Activated gamma-delta T cell treated with Interleukin-2 at 50 U/mL for 16 hours (primary cell): ENCODE measurements at places on chromosomes 16 and 17.

DNA sequence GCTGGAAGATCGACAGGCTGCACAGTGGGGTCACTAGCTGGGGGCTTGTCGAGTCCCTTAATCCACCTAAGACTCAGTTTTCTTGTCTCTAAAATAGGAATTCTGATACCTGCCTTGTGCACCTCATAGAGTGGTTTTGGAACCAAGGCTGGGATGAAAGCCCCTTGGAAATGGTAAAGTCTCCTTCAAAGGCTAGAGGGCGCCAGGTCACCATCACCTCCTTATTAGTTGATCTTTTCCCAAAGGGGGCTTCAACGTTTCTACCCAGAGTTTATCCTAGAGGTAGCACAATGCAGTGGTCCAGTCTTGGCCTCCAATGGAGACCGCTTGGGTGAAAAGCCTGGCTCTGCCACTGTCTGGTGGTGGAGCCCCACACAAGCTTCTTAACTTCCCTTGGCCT, 158.2 kb downstream of the AIPL1 start:
- no peak for DNase-seq

DNA sequence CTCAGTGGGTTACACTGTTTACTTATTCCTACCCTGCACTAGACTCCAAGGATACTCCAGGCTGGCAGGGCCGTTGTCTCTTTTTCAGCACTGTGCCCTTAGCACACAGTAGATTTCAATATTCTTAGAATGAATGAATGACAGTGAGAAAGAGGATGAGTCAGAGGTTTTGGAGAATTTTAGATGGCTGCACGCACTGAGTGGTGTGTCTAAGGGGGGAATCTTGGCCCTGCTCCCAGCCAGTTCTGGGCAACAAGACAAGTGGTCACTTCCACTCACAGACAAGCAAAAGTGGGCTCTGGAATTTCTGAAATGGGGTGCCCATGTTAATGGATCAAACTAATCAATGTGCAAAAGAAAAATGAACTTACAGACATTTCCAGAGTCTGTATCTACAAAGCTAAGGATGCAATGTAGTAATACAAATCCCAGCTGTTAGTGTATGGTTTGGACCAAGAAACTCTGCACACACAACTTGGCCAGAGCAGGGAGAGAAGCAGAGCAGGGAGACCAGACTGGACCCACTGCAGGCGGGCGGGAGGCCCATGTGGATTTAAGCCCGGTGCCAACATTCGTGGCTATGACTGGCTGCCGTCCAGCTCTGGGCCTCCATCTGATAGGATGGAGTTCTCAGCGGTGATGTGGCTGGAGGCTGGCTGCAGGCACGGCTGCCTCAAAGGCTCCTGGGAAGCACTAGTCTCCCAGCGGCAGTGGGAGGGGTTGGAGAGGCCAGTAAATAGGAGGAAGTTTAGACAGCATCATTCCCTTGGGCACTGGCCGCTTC, 95.6 kb upstream of the CDYL2 start:
- no peak for DNase-seq

DNA sequence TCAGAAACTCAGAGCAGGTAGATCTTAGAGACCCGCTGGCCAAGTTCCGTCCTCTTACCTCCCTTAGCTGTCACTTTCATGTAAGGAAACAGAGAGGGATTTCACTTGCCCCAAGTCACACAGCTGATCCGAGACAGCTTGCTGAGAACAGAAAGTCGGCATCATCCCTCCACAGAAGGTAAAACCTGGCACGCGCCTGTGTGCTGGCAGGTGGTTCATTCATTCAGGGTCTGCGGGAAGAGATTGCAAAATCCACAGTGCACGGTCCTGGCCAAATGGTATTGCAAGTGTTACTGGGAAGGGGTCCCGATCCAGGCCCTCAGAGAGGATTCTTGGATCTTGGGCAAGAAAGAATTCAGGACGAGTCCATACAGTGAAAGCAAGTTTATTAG, 139.4 kb upstream of the RPH3AL start:
- DNase-seq: no peak

- no peak for DNase-seq
Measured at GRCh38 chr16:51549836-51550235, 398.8 kb upstream of the SALL1 start.

- no peak for DNase-seq
Measured at GRCh38 chr17:57732062-57732461, 13.0 kb downstream of the CCDC182 start.

DNA sequence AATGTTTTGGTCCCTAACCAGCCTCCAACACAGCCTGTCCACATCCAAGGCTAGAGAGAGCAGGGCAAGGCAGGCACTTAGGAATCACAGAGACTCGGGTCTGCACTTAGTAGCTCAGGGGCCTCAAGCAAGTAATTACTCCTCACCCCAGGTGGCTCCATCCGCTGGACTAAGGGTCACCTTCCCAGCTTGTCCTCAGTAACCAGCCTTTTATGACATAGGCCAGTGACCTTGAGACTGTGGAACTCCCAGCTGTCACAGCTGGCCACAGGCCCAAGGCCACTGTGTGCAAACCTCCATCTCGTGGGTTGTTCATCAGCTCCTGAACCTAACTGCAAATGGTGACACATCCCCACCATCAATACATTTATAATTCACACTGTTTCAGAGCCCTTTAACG, 68.6 kb downstream of the CDYL2 start:
- DNase-seq: no peak

DNA sequence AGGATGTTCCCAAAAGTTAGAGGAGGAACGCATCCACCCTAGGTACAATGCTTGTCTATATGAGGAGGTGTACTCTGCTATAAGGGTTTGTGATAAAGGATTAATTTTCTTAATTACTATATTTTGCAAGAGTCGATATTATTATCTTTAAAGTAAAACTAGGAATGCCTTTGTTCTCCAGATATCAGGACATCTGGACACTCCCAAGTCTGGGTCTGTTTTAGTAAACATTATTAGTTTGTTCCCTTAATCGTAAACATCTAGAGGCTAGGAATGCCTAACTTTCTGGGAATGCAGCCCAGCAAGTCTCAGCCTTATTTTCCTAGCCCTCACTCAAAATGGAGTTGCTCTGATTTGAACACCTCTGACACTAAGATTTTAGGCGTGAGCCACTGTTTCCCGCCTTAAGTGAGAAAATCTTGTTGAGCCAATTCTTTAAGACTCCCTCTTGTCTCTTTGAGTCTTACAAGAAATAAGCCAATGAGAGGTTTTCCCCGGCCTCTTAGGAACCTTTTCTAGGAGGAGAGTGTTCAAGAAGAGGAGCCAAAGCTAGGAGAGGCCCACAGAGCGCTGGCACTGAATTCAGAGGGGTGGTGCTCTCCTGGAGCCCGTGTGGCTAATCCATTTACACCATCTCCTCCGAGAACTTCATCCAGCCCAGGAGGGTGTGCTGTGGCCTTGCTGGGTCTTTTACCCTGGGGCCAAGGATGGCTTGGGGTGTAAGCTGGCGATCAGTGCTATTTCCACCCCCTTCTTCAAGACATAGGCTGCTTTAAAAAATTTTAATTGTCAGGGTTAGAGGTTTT, 40.9 kb downstream of the SMARCE1 start:
- DNase-seq: no peak

- no peak for DNase-seq
Measured at GRCh38 chr16:68662035-68662434, 16.9 kb downstream of the CDH3 start.

GRCh38 chr17:66240630-66241029, 11.4 kb upstream of the APOH start:
- DNase-seq: no peak

GRCh38 chr17:15918661-15919259, 26.2 kb upstream of the ADORA2B start:
- DNase-seq: no peak

DNA sequence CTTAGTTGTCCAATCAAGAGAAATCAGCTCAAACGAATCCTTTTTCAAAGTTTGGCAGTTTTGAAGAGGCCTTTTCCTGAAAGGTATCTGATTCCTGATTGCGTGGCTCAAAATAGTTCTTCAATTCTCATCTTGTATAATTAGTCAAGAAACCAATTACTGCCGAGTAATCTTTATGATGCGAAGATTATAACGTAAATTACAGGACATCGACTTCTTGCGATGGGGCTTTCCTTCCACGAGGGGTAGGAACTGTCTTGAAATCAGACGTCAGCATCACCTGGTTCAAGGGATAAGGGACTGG, 644 bp upstream of the ARL2BP start:
- no peak for DNase-seq

- no peak for DNase-seq
Measured at GRCh38 chr16:10921536-10922327, 20.5 kb downstream of the DEXI start.

DNA sequence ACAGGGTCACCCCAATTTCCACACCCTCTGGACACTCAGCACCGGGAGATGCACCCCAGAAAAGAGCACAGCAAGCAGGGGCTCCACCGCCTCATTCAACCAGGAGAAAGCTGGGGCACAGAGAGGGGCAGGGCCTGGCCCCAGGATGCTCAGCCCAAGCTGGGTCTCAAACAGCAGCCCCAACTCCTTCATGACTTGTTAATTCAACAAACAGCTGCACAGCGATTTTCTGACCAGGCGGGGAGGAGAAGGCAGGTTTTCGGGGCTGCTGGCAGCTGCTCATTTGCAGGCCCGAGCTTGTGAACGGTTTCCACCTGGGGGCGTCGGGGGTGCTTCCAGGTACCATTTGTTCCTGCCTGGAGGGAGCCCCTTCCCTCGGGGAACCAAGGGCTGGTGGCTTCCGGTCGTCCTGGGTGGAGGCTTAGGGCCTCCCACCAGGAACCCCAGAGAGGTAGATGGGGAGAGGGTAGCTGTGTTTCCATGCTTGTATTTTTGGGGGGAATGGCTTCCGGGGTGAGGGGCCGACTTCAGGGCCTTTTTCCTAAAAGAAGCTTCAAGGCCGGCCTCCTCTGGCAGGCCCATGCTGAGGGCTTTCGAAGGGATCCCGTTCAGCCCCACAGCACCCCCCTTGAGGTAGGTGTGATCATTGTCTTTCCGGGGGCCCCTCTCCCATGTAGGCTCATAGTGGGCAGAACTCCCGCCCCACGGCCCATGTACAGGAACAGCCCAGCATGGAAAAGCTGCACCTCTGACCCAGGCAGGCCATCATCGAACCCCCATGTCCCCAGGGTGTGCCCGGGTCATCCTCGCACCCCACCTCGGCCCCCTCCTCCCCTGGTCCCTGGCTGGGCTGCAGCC, 191.6 kb upstream of the GSE1 start:
- no peak for DNase-seq

- DNase-seq: no peak
Measured at GRCh38 chr16:11386791-11387546, 41.7 kb downstream of the RMI2 start.

DNA sequence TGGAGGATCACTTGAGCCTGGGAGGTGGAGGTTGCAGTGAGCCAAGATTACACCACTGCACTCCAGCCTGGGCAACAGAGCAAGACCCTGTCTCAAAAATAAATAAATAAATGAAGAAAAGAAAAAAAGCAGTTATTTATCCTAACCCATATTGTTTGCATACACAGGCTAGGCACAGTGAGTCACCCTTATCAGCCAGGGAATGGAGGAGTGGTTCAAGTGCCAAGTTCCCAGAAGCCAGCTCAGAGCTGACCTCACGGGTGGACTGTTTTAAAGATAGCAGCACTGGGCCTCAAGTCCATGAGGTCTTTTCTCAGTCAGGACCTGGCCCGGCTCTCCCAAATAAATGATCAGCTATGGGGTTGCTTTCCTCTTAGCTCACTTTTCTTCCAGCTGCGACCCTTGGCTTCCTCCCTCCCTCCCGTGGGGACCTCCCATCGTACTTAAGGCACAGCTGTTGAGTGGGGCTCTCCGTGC, 22.6 kb upstream of the MGAT5B start:
- DNase-seq: no peak

- DNase-seq: peak; percentile 40
Measured at GRCh38 chr16:69286941-69287713, 24.0 kb upstream of the VPS4A start.

DNA sequence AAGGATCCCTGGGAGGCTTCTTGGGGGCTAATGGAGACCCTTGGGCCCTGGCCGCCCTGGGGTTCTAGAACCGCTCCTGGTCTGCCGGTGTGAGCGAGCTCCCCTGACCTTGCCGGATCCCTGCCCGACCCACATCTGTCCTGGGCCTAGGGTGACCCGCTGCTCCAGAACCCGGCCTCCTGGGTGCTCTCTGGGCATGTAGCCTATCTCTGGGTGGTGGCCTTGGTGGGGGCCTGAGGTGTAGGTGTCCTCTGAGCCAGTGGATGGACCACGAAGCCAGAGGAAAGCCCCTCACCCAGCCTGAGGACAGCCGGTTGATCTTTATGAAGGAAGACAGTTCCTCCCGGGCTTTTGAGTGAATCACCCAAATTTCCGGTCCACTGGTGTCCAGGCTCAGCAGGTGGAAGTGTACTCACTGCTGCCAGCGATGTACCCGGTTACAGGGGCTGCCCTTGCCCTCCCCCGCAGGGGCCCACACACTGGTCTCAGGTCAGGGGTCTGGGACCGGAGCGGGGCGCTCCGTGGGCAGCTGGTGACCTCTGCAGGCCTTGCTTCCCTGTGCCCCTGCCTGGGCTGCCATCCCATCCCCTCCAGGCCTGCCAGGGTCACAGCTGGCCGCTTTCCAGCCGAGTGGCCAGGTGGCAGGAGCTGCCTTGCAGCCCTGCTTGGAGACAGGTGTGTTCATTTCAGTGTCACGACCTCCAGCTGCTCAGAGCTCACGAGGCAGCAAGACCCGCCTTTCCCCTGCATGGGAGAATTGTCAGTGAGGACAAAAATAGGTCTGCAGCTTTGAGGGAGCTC, 10.5 kb upstream of the GSE1 start:
- DNase-seq: no peak

DNA sequence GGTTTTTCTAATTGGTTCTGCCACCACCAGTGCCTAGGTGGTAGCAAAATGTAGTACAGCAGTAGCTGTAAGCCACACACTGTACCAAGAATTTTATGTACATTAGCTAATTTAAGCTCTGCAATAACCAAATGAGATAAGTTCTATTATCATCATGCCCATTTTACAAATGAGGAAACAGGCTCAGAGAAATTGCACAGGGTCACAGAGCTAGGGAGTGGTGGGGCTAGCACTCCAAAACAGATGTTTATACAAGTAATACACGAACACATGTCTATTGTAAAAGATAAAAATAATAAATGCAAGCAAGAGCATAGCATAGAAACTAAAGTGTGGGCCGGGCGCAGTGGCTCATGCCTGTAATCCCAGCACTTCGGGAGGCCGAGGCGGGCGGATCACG, 13.6 kb downstream of the RSAD1 start:
- DNase-seq: no peak

DNA sequence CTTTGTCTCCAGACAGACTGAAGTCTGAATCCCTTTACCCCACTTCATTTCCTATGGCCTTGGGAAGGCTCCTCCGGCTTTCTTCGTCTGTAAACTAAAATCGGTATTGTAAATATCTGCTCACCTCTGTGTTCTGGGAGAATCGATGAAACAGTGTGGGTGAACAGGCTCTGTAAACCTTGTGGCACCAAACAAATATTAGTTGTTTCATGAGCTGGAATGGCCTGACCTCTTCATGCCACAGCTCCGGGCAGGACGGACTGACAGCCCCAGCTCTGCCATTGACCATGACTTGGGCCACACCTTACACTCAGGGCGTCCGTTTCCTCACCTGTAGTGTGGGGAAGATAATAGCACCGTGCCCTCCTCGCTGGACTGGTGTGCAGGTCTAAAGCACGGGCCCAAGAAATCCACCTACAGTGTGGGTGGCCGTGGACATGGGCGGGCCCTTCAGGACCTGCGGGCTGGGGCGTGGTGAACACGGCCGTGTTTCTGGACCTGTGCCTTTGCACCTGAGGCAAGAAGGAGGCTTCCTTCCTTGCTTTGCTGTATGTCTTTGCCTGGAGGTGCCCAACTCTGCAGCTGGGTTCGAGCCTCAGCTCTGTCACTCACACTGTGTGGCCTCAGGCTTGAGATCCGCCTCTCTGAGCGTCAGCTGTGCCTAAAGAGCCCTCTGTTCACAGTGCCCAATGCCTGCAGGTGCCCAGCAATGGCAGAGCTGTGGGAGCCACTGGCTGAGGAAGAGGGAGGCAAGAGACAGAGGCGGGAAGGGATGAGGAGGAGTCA, 6.1 kb upstream of the OSGIN1 start:
- no peak for DNase-seq
